ENCODE measurements at places on chromosomes 12 and 14.

GRCh38 chr14:24408764-24409163 is 10.0 kb downstream of the NYNRIN start:
- DNase-seq, result no peak

DNA sequence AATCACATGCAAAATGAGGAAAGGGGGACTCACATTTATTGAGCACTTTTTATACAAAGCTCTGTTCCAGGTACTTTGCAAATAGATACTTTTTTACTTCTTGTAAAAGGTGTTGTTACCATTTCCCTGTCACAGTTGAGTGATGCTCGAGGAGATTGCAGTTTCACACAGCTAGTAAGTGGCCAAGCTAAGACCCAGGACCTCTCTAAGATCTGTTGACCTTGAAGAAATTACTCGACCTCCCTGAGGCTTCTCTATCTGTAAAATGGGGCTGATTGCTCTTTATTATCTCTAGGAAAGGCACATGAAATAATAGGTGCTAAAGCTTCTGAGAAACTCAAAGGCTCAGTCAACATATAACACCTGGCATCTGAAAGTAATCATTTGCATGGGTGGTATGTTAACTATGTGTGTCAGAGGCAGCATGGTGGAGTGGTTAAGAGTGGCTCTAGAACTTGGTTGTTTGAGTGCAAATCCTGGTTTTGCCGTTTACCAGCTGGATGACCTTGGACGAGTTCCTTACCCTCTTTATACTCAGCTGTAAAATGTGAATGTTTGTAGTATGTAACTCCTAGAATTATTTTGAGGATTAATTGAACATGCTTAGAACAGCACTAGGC is 41.5 kb downstream of the IFT81 start:
- DNase-seq, result no peak

DNA sequence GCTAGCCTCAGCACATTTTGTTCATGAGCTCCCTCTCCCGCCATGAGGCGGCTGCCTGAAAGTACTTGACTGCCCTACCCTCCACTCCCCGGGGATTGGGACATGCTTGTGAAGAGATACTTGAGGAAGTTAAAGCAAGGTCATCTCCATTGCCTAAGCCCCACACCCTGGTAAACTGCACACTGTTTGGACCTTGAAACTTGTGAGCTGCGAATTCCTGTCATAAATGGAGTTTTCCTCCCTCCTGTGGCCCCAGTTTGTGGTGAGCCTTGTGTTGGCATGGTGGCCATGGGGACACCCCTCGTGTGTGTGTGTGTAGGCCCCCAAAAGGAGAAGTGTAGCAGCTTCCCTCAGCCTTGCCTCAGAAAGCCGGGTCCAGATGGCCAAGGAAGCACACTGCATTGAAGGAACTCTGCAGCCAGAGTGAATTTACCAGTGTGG is 395.5 kb downstream of the ZFP36L1 start:
- DNase-seq, result no peak

DNA sequence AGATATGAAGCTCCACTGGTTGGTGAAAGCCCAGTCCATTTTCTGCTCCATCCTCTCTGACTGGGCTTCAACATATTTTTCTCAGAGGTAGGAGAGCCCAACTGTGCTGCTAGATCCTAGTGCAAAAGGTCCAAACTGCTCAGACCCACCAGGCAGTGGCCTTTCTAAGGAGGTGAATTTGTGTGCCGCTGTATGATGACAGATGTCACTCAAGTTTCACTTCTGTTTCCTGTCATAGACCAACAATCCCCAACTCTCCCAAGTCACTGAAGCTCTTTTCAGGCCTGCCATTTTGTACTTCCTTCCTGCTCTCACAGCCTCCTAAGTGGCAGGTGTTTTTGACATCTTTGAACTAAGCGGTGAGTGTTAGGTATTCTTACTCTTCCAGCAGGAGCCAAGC is 16.4 kb upstream of the RNASE4 start:
- DNase-seq, result no peak

DNA sequence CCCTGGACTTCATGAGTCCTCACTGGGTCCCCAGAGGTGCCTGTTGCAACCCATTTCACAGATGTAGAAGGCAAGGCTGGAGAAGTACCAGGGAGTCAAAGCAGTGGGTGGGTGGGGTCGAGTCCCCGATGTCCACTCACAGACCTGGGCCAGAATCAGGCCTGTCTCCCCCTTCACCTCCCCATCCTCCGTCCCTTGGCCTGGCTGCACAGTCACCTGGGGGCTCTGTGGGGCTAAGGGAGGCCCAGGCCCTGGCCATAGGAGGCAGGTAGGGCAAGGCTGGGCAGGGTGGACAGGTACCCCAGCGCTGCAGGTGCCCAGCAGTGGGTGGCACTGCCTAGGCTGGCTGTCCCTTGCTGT is 29.5 kb downstream of the RTL1 start:
- no peak for DNase-seq

- DNase-seq, result no peak
These were observed 4.4 kb downstream of the SSTR1 start for GRCh38 chr14:38212111-38212510.

DNA sequence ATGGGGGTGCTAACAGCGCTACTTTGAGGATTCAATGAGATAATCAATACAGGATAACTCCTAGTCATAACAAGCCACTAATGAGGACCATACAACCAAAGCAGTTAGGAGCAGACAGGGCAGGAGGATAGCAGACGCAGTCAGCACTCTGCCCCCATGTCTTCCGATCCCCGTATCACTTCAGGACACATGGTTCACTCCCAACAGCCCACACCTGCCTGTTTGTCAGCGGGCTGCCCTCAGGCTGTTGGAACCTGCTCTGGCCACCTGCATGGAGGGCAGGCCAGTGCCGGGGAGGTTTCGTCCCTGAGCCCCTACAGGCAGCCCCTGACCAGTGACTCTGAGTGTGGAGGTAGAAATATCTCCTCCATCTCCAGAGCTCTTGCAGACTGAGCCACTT is 37.1 kb upstream of the LTBP2 start:
- DNase-seq, result no peak

DNA sequence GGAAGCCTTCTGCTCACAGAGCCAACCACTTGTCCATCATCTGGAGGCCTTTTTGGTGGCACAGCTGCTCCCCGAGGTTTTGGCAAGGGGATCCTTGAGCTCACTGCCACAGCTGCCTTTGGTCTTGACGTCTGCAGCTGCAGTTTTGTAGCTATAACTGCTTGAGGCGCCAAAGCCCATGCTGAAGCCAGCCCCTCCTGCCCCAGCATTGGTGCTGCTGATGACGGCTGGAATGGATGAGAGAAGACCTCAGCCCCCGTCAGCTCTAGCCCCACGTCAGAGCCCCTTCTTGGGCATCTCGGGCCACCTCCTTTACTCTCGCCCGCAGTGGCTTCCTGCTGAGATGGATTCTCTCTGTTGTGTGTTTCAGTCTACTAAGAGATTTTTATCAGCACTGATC is 12.3 kb upstream of the KRT74 start:
- DNase-seq, result no peak

DNA sequence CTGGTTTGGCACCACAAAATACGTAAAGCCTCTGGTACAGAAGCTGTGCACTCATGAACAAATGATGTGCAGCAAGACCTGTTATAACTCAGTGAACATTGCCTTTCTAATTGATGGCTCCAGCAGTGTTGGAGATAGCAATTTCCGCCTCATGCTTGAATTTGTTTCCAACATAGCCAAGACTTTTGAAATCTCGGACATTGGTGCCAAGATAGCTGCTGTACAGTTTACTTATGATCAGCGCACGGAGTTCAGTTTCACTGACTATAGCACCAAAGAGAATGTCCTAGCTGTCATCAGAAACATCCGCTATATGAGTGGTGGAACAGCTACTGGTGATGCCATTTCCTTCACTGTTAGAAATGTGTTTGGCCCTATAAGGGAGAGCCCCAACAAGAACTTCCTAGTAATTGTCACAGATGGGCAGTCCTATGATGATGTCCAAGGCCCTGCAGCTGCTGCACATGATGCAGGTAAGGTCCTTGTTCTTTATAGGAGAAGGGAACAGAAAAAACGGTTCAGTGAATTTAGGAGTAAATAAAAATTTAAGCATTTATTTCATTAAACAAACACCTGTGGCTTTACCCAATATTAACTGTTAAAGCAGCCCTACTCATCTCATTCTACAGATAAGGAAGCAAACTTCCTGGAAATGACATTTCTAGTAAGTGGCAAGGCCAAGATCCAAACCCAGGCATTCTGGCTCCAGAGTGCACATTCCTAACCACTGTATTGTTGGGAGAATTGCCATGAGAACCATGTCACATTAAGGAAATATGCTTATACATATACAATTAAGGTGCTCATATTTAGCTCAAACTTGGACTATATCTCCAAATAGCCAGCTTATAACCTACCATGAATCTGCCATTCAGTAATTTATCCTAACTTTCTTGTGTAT is 11.7 kb downstream of the COCH start:
- peak; percentile 16 for DNase-seq

DNA sequence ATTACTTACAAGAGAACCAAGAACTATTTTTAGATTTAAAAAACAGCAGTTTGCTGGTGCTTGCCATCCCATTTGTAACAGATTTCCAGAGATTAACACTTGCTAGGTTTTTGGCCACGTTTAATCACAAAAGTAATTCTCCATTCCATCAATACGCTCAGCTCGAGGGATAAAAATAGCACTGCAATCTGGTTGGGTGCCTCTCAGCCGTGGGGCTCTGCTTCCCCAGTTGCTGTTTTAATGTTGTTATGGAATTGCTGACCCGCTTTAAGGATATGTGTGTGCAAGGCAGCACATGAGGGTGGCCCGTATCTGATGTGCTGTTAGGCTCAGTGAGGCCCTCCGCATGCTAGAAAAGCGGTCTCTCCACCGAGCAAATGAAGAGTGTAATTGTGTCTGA is 222.2 kb upstream of the TMEM260 start:
- no peak for DNase-seq

GRCh38 chr12:88600272-88600671 is 20.0 kb upstream of the KITLG start:
- DNase-seq, result peak; percentile 89

GRCh38 chr12:21568115-21568514 is 36.5 kb downstream of the GYS2 start:
- DNase-seq, result no peak

DNA sequence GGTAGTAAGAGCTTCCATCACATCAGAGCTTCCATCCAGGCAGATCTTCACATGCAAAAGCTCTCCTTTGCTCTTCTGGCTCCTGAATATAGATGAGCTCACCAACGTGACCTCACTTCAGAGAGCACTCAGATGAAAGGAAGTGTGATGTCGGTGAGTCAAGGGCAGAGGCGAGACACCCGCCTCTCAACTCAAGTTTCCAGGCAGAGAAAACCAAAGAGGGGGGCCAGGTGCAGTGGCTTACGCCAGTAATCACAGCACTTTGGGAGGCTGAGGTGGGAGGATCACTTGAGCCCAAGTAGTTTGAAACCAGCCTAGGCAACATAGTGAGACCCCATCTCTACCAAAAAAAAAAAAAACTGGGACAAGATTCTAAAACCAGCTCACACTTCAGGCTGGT is 126.9 kb downstream of the DUSP6 start:
- peak; percentile 75 for DNase-seq

DNA sequence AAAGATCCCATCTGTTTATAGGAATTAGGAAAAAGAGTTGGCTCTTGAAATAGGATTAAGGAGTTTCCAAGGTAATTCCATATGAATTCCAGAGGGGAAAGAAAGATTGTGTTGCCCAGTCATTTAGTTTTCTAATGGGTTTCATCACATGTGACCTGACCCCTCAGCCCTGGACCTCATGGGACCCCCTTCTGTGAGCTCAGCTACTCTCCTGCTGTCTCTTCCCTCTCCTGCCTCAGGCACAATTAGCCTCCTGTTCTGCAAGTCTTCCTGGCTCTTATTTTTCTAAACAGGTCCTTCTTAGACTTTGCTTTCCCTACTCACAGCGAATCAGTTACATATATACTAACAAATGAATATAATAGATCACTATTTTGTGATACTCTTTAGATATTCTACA is 237.7 kb downstream of the TRHDE start:
- no peak for DNase-seq

- no peak for DNase-seq
These were observed 130.1 kb upstream of the HIF1A start for GRCh38 chr14:61565181-61565580.

- no peak for DNase-seq
These were observed 1.1 kb downstream of the AMDHD1 start for GRCh38 chr12:95944108-95944704.

- DNase-seq, result no peak
These were observed 371 bp downstream of the CHD8 start for GRCh38 chr14:21455592-21455911.

DNA sequence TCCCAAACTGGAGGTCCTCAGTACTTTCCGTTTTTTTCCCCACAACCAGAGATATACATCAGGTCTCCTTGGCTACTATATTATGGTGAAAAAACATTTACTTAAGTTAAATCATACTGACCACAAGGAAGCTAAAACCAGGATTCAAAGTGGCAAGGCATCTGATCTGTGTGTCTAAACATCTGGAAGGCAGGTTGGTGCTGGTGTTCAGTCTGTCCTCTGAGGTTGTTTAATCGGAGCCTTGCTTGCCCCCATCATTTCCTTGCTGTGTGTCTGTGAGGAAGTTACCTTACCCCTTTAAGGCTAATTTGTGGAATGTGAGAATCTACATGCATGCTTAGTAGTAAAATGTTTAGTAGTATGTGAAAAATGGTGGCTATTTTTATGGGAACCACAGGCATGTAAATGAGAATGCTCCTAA is 75.6 kb downstream of the GALNT4 start:
- peak; percentile 36 for DNase-seq

DNA sequence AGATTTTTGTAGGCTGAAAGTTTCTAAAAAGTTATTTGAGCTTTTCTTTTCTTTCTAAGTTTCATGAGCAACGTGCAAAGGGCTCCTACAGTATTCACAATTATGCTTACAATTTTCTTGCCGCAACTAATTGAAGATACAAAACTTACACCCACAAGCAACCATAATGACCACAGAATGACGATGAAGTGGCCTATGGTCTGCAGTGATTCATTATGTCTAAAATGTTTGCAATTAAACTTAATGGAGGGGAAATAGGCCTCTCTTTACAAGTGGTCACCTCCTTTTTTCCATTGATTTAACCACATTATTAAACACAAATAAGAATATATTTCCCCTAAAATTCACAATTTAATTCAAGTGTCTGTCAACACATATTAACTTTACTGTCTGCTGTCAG is 732.6 kb upstream of the FLRT2 start:
- DNase-seq, result peak; percentile 58

- DNase-seq, result no peak
These were observed 5.4 kb downstream of the SDR39U1 start for GRCh38 chr14:24437020-24437735.

DNA sequence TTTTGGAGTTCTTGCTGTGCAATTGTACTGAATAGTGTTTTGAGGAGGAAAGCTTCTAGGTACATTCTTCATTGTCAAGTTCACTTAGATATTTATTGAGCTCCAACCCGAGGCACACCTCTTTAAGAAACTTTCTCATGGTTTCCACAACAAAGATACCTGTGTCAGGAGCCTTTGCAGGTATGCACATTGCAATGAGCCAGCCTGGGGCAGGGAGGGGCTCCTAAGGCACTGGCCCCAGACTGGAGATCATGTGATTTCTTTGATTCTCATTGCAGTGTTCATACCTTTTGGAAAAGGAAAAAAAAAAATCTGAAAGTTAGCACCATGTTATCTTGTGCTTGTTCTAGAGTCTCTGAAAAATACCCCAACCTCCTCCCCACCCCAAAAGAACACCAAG is 80.3 kb downstream of the PRMT8 start:
- no peak for DNase-seq

GRCh38 chr12:49550693-49551252 is 11.9 kb downstream of the KCNH3 start:
- DNase-seq, result no peak

All from astrocyte (in vitro differentiated cells and primary cell).